ENCODE measurements at places on chromosomes 6 and 20. TPM values are rescaled to one million over a fixed set of nuclear protein-coding genes. Genes with fewer than 3 reads are reported as not detected.

DNA sequence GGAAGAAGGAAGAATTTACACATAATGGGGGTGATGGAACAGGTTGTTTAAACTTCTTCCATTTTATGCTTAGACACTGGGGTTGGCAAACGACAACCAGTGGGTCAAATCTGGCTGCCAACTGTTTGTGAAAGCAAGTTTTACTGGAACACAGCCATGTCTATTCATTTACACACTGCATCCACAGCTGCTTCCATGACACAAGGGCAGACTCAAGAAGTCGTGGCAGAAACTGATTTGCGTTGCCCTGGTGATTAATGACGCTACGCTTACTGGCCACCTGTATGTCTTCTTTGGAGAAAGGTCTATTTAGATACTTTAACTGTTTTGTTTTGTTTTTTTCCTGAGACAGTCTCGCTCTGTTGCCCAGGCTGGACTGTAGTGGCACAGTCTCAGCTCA, 19.0 kb downstream of the CTCFL start:
- no peak for DNase-seq

GRCh38 chr6:163288915-163289314, 125.6 kb upstream of the QKI start:
- no peak for DNase-seq

- DNase-seq, result no peak
These were observed 112.7 kb upstream of the TNFAIP3 start for GRCh38 chr6:137754366-137754765.

- DNase-seq, result no peak
These were observed 294.2 kb downstream of the OGFRL1 start for GRCh38 chr6:71582820-71583219.

GRCh38 chr20:37759761-37760209, 66.0 kb downstream of the CTNNBL1 start:
- no peak for DNase-seq

- no peak for DNase-seq
These were observed 230.7 kb downstream of the PHACTR1 start for GRCh38 chr6:12947151-12947871.

GRCh38 chr20:2195614-2196013, 94.0 kb downstream of the STK35 start:
- DNase-seq, result no peak

DNA sequence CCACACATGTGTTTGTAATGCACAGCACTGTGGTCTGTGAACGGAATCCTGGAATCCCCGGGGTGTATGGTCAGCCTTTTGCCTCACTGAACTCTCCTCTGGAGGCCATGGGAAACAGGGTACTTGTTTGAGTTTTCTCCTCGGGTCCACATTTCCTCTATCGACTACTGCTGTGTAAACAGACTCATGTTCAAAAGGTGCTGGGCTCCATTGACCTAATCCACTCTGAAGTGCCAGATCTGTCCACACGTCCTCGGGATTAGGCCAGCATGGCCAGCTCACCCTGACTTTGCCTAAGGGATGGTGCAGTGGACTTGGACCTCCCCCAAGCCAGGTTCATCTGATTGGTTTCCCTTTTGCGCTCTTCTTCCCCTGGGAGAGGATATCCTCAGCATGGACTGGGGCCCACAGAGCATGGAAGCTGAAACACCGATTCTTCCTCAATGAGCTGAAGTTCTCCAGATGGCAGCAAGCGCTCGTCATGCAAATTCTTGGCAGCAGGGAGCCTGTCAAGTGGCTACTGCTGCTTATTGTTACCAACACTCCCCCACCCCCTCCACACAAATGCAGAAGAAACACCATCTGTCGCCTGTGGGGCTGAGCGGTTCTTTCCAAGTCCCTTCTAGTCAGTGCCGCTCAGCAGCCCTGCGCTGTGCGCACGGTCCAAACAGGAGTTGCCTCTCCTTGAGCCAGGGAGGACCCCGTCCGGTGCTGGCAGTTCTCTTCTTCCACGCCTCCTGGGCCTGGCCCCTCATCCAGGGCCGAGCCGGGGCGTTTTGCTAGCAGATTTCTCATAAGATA, 292.6 kb upstream of the MARCKS start:
- DNase-seq, result no peak

DNA sequence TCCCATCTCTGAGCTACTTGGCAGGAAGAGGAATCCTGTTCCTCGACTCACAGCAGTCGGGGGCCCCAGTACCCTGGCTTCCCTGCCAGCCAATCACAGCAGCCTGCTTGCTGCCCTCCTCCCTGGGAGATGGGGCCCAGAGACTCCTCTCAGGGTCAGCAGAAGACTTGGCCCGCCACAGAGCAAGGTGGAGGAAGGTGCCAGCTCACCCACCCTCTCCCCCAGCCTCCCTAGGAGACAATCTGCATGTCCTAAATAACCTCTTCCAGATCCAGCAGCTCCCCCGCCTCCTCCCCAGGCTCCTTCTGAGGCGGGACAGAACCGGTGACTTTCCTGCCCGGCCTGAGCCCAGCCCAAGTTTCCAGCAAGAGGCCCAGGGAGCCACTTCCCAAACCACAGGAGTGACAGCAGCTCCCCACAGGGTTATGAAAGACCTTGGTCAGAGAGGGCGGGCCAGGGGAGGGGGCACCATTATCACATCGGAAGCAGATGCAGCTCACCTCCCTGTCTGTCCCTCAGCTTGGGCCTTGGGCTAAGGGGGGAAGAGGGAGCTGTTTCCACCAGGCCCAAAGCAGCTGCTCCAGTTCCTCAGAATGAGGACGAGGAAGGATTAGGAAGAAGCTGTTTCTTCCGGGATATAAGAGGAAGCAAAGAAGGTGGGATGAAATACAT, 2.3 kb downstream of the CCND3 start:
- no peak for DNase-seq

GRCh38 chr6:149118737-149119653, 198.5 kb upstream of the TAB2 start:
- no peak for DNase-seq

The ULBP2 gene
- total RNA-seq, result 10.2 TPM
